ENCODE measurements at places on chromosomes 5 and 9.

- no peak for DNase-seq
Measured at GRCh38 chr5:3220638-3221288, 374.9 kb upstream of the IRX1 start.

GRCh38 chr5:143737062-143737461 is 74.9 kb upstream of the HMHB1 start:
- DNase-seq, result no peak

- no peak for DNase-seq
Measured at GRCh38 chr5:4207486-4207885, 611.9 kb downstream of the IRX1 start.

- peak; percentile 64 for DNase-seq
Measured at GRCh38 chr5:108650997-108651396, 96.7 kb upstream of the FER start.

DNA sequence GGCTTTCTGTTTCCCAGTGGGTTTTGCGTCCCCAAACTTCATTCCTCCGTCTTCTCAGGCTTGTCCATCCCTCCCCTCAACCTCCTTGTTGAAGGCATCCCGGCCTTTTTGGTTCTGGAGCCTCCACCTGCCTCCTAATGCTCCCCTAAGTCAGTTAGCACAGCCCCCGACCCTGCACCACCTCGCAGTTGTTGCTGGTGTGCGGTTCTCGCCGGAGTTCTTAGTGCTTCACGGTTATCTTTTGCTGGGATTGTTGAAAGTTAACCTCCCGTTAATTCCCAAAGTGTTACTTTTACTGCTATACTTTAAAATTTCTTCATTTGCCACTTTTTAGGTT is 447 bp downstream of the UBLCP1 start:
- peak; percentile 7 for DNase-seq

DNA sequence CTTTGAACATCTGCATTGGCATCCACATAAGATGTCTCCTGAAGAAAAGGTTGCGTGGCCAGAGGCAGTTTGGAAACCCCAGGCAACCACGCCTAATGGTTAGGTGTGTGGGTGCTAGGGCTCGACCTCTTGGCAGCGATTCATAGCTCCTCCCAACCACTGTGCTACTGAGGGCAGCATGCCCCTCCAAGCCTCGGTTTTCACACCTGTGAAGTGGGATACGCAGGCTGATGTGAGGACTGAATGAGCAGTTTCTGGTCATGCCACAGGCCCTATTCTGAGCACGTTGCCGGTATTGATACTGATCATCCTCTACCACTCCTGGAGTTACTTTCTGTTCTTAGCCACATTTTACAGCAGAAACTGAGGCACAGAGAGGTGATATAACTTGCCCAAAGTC is 19.1 kb downstream of the NDST1 start:
- no peak for DNase-seq
